MCF 10A (cell line): ENCODE measurements at places on chromosomes 7 and 10. TPM values are rescaled to one million over a fixed set of nuclear protein-coding genes. Genes with fewer than 3 reads are reported as not detected.

DNA sequence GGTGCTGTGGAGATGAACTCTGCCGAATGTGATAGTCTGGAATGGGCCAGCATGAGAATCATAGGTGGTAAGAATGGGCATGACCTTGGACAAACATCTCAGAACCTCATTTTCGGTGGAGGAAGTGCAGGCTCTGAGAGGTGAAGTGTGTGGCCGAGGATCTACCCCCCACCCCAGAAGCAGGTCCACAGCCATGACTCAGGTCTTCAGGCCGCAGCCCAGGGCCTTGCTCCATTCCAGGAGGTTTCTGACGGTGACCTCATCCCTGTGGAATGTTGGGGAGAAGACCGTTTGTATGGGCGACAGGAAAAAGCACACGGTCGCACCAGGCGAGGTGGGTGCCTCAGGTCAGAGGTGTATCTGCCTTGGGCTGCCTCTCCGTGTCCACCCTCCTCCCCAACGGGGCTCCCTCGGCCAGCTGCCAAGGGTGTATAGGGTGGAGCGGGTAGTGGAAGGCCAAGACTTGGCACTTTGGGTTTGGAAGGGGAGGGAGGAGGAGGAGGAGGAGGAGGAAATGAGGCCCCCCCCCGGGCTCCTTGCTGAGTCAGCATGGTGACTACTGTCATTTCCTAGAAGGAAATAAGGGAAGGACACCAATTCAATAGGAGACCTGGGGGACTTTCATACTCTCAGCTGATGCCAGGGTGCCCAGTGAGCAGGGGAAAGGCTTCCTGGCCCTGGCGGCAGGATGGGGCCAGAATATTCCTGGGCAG lies 168.0 kb upstream of the RHEB start:
- peaks cover 38% of the 10 kb centered on the region for H3K4me1 ChIP-seq
- peak overlapping the region; percentile 28 for H3K4me3 ChIP-seq
- H3K36me3 ChIP-seq, result no peaks in the 10 kb centered on the region
- peak; percentile 99 for DNase-seq
- no peaks in the 10 kb centered on the region for H3K27me3 ChIP-seq

- peak; percentile 94 for DNase-seq
- H3K36me3 ChIP-seq, result no peaks in the 10 kb centered on the region
- no peaks in the 10 kb centered on the region for H3K27me3 ChIP-seq
- peaks cover 36% of the 10 kb centered on the region for H3K4me1 ChIP-seq
- H3K4me3 ChIP-seq, result peak within 1 kb of the TSS; percentile 88
These were observed at the start of gene CALD1 for GRCh38 chr7:134778941-134779740. Gene CALD1, plus strand, starts transcription at chr7:134779634. Its CDS starts 88,100 bp downstream, at chr7:134867734.

- H3K4me1 ChIP-seq, result peaks cover 9% of the 10 kb centered on the region
- H3K27ac ChIP-seq, result no peak overlapping the region
- DNase-seq, result no peak
These were observed 2.7 kb upstream of the CDCA7L start for GRCh38 chr7:21948364-21948763.

GRCh38 chr7:1380231-1380815 lies 78.9 kb downstream of the MICALL2 start:
- H3K4me3 ChIP-seq, result no peak overlapping the region
- H3K27me3 ChIP-seq, result peaks cover 16% of the 10 kb centered on the region
- no peak for DNase-seq
- H3K4me1 ChIP-seq, result no peaks in the 10 kb centered on the region

DNA sequence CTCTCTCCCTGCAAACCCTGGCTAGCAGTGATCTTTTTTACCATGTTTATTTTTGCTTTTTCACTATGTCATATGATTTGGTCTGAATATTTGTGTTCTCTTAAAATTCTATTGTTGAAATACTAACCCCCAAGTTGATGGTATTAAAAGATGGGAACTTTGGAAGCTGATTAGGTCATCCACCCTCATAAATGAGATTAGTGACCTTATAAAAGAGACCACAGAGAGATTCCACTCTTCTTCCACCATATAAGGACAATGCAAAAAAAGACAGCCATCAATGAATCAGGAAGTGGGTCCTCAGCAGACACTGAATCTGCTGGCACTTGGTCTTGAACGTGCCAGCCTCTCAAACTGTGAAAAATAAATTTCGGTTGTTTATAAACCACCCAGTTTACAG lies 112.8 kb upstream of the KCND2 start:
- no peak overlapping the region for H3K4me3 ChIP-seq
- H3K36me3 ChIP-seq, result no peaks in the 10 kb centered on the region
- peaks cover 18% of the 10 kb centered on the region for H3K27me3 ChIP-seq
- H3K27ac ChIP-seq, result no peak overlapping the region
- DNase-seq, result no peak

- no peak overlapping the region for H3K27ac ChIP-seq
- peaks cover 4% of the 10 kb centered on the region for H3K36me3 ChIP-seq
- no peak for DNase-seq
- no peaks in the 10 kb centered on the region for H3K4me1 ChIP-seq
These were observed 74.8 kb downstream of the VWA2 start for GRCh38 chr10:114313866-114314265.

DNA sequence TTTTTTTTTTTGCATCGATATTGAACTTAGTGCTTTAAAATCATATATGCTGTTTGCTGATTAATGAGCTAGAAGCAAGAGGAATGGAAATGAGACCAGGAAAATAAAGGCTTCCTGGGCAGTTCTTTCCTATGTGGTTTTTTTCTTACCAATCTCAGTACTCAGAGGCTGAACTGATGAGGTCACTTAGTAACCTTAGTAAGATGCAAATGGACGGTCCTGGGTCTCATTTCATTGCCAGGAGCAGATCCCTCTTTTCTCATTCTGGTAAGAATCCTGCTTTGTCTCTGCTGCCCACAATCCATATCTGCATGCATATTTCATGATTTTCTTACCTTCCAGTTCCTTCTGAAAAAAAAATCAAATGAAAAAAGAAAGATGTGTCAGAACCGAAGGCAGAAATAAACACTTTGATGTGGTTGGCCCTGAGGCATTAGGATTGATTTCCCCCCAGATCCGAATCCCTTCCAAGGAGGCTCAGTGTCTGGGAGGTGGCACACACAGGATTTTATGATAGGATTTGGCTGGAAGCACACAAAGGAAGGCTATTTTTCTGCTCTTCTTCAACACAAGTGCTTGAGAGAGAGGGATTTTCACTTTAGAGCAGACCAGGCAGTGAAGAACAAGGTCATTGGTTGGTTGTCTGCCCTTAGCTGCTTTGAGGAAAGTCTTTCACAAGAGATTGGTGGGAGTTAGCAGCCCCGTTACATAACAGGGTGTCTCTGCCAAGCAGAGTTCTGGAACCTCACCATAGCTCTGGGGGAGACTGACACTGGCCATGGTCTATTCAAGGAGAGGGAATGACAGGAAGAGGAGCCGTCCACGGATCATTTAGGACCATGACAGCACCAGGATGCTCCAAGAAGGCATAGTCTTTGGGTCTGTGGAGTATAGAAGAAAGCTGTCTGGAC lies 150.0 kb downstream of the CAMK1D start:
- no peak overlapping the region for H3K27ac ChIP-seq
- H3K4me3 ChIP-seq, result no peak overlapping the region
- peaks cover 10% of the 10 kb centered on the region for H3K27me3 ChIP-seq
- H3K36me3 ChIP-seq, result no peaks in the 10 kb centered on the region

GRCh38 chr7:76512941-76513816 lies 2.8 kb downstream of the UPK3B start:
- peaks cover 3% of the 10 kb centered on the region for H3K4me1 ChIP-seq
- H3K27ac ChIP-seq, result no peak overlapping the region
- no peak overlapping the region for H3K4me3 ChIP-seq
- H3K27me3 ChIP-seq, result no peaks in the 10 kb centered on the region
- DNase-seq, result peak; percentile 16

- H3K27ac ChIP-seq, result peak overlapping the region; percentile 100
- H3K4me1 ChIP-seq, result peaks cover 34% of the 10 kb centered on the region
- H3K27me3 ChIP-seq, result no peaks in the 10 kb centered on the region
These were observed 2.3 kb downstream of the KLF6 start for GRCh38 chr10:3782451-3783315.

GRCh38 chr7:85890244-85890811 lies 703.5 kb upstream of the SEMA3D start:
- H3K36me3 ChIP-seq, result no peaks in the 10 kb centered on the region
- DNase-seq, result peak; percentile 30
- H3K4me3 ChIP-seq, result no peak overlapping the region
- no peaks in the 10 kb centered on the region for H3K4me1 ChIP-seq

GRCh38 chr10:126147866-126148587 lies 240.2 kb downstream of the ADAM12 start:
- H3K36me3 ChIP-seq, result no peaks in the 10 kb centered on the region
- no peaks in the 10 kb centered on the region for H3K4me1 ChIP-seq
- no peaks in the 10 kb centered on the region for H3K27me3 ChIP-seq

Gene PDE6C
- total RNA-seq, result not detected in 2 replicates

Gene PRTFDC1
- not detected in 2 replicates for total RNA-seq

Gene FAM241B
- total RNA-seq, result 7.5 and 11.0 TPM in 2 replicates

Gene HOXA1
- total RNA-seq, result 5.6 and 7.1 TPM in 2 replicates

Gene FEZF1
- total RNA-seq, result not detected in 2 replicates

Gene SPDYE1
- total RNA-seq, result not detected in 2 replicates

Gene CDHR1
- not detected in 2 replicates for total RNA-seq

Gene ARMS2
- total RNA-seq, result not detected in 2 replicates

Gene ASB10
- total RNA-seq, result not detected in 2 replicates
